ENCODE measurements at places on chromosomes 1 and 21. TPM values are rescaled to one million over a fixed set of nuclear protein-coding genes. Genes with fewer than 3 reads are reported as not detected.
A peak's percentile ranks its signal among the peaks of the same experiment; 100 is the strongest.

GRCh38 chr1:65260851-65261473 is 48.4 kb upstream of the DNAJC6 start:
- no peak for DNase-seq
- H3K4me3 ChIP-seq = no peak overlapping the region
- H3K27me3 ChIP-seq = no peaks in the 10 kb centered on the region

- no peaks in the 10 kb centered on the region for H3K4me1 ChIP-seq
- no peaks in the 10 kb centered on the region for H3K27me3 ChIP-seq
- H3K27ac ChIP-seq = no peak overlapping the region
Observed at GRCh38 chr1:28718586-28719331, 18.0 kb upstream of the YTHDF2 start.

GRCh38 chr1:89907727-89908212 is 86.9 kb downstream of the LRRC8D start:
- DNase-seq = no peak
- no peaks in the 10 kb centered on the region for H3K36me3 ChIP-seq
- H3K4me1 ChIP-seq = peaks cover 17% of the 10 kb centered on the region
- H3K27me3 ChIP-seq = no peaks in the 10 kb centered on the region
- no peak overlapping the region for H3K4me3 ChIP-seq

DNA sequence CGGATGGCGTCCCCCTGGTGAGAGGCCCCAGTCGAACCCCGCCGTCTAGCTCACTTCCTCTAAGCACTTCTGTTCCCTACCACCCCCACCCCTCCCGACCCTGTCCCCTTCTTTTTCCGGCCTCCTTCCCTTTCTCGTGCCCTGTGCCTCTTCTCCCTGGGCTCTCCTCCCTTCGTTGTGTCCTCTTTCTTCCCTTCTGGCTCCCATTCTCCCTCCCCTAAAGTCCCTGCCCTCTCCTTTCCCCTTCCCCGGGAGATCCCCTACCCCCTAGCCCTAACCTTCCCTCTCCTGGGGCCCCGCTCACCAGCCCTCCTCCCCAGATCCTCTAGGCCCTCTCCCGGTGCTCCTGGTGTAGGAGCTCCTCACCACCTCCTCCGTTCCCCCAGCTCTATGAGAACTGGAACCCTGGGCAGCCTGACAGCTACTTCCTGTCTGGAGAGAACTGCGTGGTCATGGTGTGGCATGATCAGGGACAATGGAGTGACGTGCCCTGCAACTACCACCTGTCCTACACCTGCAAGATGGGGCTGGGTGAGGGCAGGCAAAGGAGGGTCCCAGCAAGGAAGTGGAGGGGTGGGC is 15.9 kb downstream of the BCAN start:
- H3K36me3 ChIP-seq = no peaks in the 10 kb centered on the region
- DNase-seq = no peak
- H3K27ac ChIP-seq = no peak overlapping the region
- no peaks in the 10 kb centered on the region for H3K27me3 ChIP-seq
- H3K4me3 ChIP-seq = no peak overlapping the region
- peaks cover 59% of the 10 kb centered on the region for H3K4me1 ChIP-seq

DNA sequence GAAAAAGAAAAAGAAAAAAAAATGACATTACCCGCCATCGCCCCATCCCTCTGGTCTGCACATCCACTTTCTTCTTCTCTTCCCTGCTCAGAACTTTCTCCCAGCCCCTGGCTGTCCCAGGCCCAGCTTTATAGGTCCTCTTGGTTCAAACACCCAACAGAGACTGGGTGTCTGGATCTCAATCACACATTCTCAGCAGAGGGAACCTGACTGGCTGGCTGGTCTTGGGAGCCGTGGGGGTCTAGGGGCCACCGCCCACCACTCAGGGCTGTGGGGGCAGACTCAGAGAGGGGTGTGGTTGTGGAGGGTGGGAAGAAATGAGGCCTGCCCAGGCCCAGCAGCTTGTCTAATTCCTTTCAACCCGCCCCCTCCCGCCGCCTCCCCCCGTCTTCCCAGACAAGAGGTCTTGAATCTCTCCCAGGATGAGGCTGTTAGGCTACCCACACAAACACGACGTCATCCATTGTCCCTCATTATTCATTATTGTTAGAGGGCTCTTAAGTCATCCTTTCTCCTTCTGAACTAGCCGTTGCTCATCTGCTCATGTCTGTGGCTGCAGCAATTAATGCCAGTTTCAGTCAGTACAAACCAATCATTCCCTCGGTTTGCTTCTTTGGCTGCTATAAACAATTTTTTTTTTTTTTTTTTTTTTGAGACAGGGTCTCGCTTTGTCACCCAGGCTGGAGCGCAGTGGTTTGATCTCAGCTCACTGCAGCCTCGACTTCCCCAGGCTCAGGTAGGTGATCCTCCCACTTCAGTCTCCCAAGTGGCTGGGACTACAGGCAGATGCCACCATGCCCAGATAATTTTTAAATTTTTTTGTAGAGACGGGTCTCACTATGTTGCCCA is 40.6 kb upstream of the CLIC4 start:
- H3K4me3 ChIP-seq = no peak overlapping the region
- no peak for DNase-seq
- peaks cover 22% of the 10 kb centered on the region for H3K4me1 ChIP-seq
- H3K36me3 ChIP-seq = no peaks in the 10 kb centered on the region
- no peaks in the 10 kb centered on the region for H3K27me3 ChIP-seq

GRCh38 chr21:41874611-41875010 is 4.5 kb downstream of the PRDM15 start:
- no peaks in the 10 kb centered on the region for H3K27me3 ChIP-seq
- no peak overlapping the region for H3K27ac ChIP-seq
- no peak overlapping the region for H3K4me3 ChIP-seq
- no peak for DNase-seq
- peaks cover 14% of the 10 kb centered on the region for H3K4me1 ChIP-seq

GRCh38 chr1:54716299-54717047 is 812 bp downstream of the TTC4 start:
- H3K27ac ChIP-seq = peak overlapping the region; percentile 85
- peak overlapping the region; percentile 80 for H3K4me3 ChIP-seq
- H3K36me3 ChIP-seq = peaks cover 9% of the 10 kb centered on the region
- DNase-seq = no peak

- H3K36me3 ChIP-seq = no peaks in the 10 kb centered on the region
- H3K27ac ChIP-seq = no peak overlapping the region
- H3K4me1 ChIP-seq = no peaks in the 10 kb centered on the region
- no peak for DNase-seq
- H3K27me3 ChIP-seq = no peaks in the 10 kb centered on the region
Observed at GRCh38 chr1:181356505-181357340, 126.6 kb upstream of the CACNA1E start.

GRCh38 chr1:224745394-224745793 is 129.3 kb downstream of the CNIH3 start:
- no peak overlapping the region for H3K4me3 ChIP-seq
- H3K36me3 ChIP-seq = no peaks in the 10 kb centered on the region
- no peaks in the 10 kb centered on the region for H3K4me1 ChIP-seq
- H3K27ac ChIP-seq = no peak overlapping the region
- no peak for DNase-seq

The TRAPPC3 gene
- total RNA-seq = 66.4 TPM

The LGR6 gene
- 5.2 TPM for total RNA-seq

The SH2D1B gene
- 1.1 TPM for total RNA-seq
